NCI-H1092 (cell line): ENCODE measurements at places on chromosomes 7 and 10.
A peak's percentile ranks its signal among the peaks of the same experiment; 100 is the strongest.

DNA sequence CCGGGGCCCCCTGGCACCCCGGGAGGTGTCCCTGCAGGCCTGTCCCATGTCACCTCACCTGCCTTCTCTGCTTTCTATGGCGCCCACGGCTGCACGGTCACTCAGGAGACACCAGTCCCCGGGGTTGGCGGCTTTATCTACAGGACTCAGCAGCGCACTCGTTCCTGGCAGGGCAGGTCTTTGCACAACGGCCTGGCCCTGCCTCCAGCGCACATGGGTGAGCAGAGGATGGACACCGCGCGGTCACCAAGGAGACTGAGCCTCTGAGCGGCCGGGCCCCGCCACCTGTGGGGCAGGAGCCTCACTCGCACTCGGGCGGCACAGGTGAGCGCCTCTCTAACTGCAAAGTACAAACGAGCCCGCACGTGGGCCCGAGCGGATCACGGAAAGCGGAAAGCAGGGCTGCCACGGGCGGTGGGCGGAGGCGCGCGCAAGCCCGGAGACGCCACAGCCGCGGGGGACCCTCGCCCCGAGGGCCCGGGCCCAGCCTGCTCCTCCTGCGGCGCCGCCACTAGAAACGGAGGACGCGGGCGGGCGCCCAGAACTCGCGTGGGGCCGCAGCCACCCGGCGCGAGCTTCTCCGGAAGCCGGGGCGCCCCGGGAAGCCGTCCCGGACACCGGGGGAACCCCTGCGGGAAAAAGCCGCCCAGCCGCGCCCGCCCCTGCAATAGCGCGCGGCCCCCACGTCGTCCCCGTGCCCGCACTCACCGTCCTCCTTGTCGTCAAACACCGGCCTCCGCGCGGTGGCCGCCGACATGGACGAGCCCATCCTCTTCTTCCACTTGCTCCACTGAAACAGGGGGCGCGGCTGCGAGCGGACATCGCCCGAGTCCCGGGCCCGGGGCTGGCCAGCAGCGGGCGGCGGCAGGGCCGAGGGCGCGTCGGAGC is 642 bp downstream of the STK32C start:
- DNase-seq = peak; percentile 19

- peak; percentile 18 for DNase-seq
These were observed 56.2 kb upstream of the ABLIM1 start for GRCh38 chr10:114714281-114714741.

DNA sequence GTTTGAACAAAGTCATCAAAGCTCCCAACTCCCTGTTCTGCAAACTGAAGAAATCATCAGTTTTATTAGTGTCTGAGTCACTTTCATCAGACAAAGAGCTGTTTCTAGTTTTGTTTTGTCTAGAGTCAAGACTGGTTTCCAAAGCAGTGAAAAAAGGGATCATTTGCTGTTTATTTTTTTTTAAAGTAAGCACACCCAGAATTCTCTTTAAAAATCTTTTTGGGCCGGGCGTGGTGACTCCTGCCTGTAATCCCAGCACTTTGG is 972.0 kb upstream of the CELF2 start:
- DNase-seq = no peak

- DNase-seq = no peak
These were observed 10.3 kb upstream of the VIM start for GRCh38 chr10:17217631-17218232.
